SIG-M5 (cell line): ENCODE measurements at places on chromosomes 5 and 9.
A peak's percentile ranks its signal among the peaks of the same experiment; 100 is the strongest.

DNA sequence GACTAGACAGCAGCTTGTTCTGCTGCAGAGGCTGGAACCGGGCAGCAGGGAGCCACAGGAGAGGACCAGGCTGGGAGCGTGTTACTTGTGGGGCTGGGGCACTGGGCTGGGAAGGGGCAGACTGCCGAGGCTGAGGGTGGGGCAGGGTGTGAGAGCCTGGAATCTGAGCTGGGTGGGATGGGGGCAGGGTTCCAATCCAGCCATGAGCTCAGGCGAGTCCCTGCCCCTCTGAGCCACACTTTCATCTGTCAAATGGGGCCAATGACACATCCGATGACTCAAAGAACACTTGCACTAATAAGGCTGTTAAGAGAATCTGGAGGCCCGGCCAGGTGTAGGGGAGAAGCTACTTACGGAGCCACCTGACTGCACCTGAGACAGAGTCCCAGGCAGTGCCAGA, 18.7 kb upstream of the WDR38 start:
- no peak for DNase-seq

DNA sequence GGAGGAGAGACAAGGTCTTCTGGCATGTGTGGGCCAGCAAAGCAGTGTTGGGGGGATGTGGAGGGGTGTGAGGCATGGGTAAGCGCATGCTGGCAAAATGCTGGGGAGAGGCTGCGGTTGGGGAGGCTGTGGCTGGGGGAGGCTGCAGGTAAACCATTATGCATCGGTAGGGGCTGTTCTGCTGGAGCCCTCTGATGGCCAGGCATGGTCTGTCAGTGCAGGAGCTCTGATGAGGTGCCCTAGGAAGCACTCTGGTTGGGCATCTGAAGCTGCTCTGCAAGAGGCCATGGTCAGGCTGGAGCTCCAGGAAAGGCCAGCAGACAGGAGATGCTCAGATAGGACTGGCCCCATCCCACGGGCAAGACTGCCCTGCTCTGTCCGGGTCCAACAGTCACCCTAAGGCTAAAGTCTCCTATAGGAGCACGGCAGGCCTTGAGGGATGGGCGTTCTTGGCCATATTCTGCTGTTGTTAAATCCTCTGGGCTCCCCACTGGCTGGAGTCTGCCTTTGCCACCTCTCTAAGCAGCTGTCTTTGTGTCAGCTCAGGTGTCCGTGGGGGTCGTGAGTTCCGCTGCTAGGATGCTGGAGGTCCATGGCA, 28.7 kb downstream of the ITGA2 start:
- no peak for DNase-seq

GRCh38 chr5:139064613-139065012, 133.6 kb downstream of the SIL1 start:
- no peak for DNase-seq

DNA sequence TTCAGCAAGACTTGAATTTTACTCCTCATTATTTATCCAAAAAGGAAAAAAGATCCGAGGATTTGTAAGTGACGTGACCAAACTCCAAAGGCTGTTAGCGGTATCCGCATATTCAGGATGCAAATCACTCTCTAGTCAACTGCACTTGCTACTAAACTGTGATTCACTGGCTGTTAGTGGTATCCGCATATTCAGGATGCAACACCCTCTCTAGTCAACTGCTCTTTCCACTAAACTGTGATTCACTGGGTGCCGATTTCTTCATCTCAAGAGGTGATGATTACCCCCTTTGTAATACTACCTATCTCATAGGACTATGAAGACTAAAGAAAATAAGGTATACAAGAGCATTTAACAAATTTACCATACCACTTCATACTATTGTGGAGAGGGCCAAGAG, 5.7 kb downstream of the MAPKAP1 start:
- no peak for DNase-seq

GRCh38 chr5:501831-502184, 22.4 kb downstream of the SLC9A3 start:
- no peak for DNase-seq

DNA sequence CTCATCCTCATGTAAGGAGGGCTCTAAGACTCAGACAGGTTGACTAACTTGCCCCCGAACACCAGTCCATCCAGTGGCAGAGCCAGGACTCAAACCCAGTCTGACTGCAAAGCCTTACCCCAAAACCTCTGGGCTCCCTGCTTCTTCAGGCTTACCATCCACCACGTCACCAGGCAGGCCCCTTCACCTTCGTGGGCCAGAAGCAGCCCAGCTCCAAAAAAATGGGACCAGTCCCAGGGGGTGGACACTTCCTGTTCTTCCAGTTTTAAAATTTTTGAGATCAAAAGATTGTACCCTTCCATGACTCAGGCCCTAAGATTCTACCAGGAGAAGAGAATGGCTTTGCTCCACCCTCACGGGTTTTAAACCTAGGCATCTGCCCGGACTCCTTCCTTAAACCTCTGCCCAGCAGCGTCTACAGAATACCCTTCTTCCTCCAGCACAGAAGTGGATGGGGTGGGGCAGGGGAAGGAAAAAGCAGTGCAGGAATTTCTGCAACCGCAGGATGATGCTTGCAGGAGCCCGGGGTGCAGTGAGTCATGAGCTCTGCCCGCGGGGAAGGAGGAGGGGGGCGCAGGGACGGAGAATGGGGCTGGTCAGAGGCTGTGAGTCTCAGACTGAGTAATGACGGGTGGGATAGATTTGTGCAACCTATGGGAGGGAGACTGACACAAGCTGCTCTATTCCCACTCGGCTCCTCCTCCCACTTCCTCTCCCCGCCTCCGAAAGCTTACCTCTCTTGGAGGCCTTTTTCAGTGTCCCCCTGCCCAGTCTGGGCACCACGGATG, 50.4 kb upstream of the STXBP1 start:
- DNase-seq: peak; percentile 63
